IMR-90 (cell line): ENCODE measurements at places on chromosomes 1 and 21. TPM values are rescaled to one million over a fixed set of nuclear protein-coding genes. Genes with fewer than 3 reads are reported as not detected.

GRCh38 chr1:30373471-30374399 lies 349.6 kb downstream of the MATN1 start:
- H3K27me3 ChIP-seq = no peaks in the 10 kb centered on the region; the same call in 1 of the 2 replicates
- no peaks in the 10 kb centered on the region for H3K36me3 ChIP-seq
- no peaks in the 10 kb centered on the region for H3K4me1 ChIP-seq

GRCh38 chr1:15157524-15158399 lies 4.2 kb downstream of the TMEM51 start:
- no peak for DNase-seq
- peaks cover 3% of the 10 kb centered on the region for H3K36me3 ChIP-seq
- peaks cover 42% of the 10 kb centered on the region for H3K4me1 ChIP-seq
- no peak overlapping the region for H3K4me3 ChIP-seq
- peak overlapping the region; percentile 93 for H3K27ac ChIP-seq

PLCH2 gene
- 0.18 and 0.28 TPM in 2 replicates for total RNA-seq

- no peaks in the 10 kb centered on the region for H3K36me3 ChIP-seq
- no peak overlapping the region for H3K27ac ChIP-seq
- H3K4me1 ChIP-seq = no peaks in the 10 kb centered on the region
- peaks cover 68% of the 10 kb centered on the region for H3K27me3 ChIP-seq
- H3K4me3 ChIP-seq = no peak overlapping the region
- DNase-seq = no peak
Measured at GRCh38 chr1:92475029-92475428, 11.7 kb downstream of the GFI1 start.

LAMC1 gene
- total RNA-seq = 361 and 394 TPM in 2 replicates

MPZ gene
- total RNA-seq = 0.18 and 0.28 TPM in 2 replicates

DNA sequence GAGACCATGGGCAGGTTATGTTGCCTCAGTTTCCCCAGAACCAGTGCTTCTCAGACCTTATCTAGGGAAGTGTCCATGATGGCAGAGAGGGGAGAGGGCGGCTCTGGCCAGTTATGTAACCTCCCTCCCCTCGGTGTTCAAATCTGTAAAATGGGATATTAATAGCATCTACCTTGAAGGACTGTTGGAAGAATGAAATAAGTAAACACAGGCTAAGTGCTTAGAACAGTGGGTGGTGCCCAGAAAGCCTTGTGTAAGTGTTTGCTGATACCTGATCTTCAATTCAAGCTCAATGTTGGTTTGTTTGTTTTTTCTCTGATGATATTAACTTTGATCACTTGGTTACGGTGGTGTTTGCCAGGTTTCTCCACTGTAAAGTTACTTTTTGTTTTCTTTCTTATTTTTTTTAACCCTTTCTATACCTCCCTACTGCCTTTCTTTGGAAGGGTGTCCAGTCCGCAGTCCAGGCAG lies 34.9 kb downstream of the EPHA2 start:
- H3K27me3 ChIP-seq = no peaks in the 10 kb centered on the region
- peaks cover 21% of the 10 kb centered on the region for H3K36me3 ChIP-seq
- no peak overlapping the region for H3K27ac ChIP-seq
- H3K4me1 ChIP-seq = peaks cover 13% of the 10 kb centered on the region
- H3K4me3 ChIP-seq = no peak overlapping the region
- DNase-seq = no peak

GRCh38 chr1:1281533-1282321 lies 1.5 kb downstream of the SCNN1D start:
- H3K4me3 ChIP-seq = no peak overlapping the region
- DNase-seq = peak; percentile 81
- no peak overlapping the region for H3K27ac ChIP-seq
- no peaks in the 10 kb centered on the region for H3K27me3 ChIP-seq
- no peaks in the 10 kb centered on the region for H3K36me3 ChIP-seq

BTBD19 gene
- 0.56 and 0.90 TPM in 2 replicates for total RNA-seq

GRCh38 chr21:44377201-44377921 lies 23.9 kb downstream of the TRPM2 start:
- H3K27me3 ChIP-seq = peaks cover 2% of the 10 kb centered on the region
- no peaks in the 10 kb centered on the region for H3K36me3 ChIP-seq
- H3K4me3 ChIP-seq = no peak overlapping the region
